ENCODE measurements at places on chromosomes 3 and 15.
A peak's percentile ranks its signal among the peaks of the same experiment; 100 is the strongest.

- no peak for DNase-seq
These were observed 24.0 kb downstream of the IGSF10 start for GRCh38 chr3:151436675-151437446.

DNA sequence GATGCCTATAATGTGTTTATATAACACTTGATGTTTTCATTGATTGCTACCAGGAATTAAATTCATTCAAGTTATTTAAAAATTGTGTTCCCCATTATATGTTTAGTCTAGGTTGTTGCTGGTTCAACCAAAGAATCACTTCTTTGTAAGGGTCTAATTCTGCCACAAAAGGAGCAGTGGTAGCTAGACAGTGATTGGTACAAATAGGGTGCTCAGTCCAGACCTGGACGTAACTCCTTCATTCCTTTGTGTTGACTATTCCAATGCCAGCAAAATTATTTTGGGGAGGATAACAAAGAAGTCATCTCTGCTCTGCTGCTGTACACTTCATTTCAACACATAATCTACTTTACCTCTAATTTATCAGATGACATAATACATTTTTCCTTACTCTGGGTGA is 1.2 kb downstream of the CHMP2B start:
- DNase-seq = no peak

DNA sequence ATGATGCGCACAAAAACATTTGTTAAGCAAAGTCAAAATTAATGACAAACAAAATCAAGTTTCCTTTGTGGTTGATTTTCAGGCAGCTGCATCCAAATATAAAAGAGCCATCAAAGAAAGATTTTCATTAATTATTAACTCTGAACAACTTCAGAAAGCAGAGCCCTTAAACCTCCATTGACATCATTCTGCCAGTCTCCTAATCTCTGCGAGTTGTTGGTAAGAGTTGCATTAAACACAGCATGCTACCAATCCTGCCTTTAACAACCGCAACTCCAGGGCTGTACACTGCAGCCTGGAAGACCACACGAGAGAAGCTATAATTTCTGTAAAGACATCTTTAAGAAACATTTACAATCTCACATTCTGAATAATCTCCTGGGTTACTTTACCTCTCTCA is 204.6 kb downstream of the NR2F2 start:
- DNase-seq = no peak

DNA sequence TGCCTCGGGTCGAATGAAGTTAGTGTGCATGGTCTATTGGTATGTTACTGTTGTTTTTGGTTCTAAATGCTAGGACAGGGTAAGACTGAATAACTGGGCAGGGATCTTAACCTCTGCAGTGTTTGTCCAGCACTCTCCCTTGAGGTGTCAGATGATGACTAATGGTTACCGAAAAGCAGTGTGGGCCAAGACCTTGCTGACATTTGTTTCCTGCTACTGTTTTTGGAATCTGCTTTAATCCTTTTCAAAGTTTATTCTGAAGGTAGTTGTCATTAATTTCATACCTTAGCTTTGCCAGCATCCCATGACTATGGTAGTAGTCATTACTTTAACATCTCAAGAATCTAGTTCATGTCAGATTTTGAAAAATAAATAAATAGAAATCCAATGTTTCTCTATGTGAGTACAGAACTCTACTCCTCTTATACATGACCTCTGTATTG is 117.0 kb downstream of the P3H2 start:
- no peak for DNase-seq

DNA sequence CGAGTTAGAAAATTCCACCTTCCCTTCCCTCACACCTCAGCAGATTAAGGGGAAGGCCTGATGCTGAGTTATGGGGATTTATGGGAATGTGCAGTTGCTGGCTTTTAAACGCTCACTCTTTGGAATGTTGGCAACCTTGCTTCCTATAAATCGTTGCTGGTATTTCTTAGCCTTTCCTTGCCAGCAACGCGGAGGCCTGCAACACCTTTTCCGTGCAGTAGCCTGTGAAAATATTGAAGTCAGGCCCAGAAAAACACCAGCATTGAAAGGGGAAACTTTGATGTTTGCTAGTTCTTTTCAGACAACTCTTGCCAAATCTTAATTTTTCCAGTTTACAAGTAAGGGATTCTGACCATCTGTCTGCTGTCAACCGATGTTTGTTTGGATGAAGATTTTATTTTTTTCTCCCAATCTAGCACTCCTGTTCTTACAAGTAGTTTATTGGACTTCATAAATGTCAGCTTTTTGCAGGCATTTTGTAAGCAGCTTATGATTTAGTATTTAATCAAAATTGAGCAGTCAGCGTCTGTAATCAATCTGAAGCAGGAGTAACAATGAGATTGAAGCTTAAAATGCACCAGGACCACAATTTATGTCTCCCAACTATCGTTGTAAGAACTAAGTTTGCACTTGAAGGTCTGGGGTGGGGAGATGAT is 251.0 kb downstream of the RPLP1 start:
- DNase-seq = no peak

DNA sequence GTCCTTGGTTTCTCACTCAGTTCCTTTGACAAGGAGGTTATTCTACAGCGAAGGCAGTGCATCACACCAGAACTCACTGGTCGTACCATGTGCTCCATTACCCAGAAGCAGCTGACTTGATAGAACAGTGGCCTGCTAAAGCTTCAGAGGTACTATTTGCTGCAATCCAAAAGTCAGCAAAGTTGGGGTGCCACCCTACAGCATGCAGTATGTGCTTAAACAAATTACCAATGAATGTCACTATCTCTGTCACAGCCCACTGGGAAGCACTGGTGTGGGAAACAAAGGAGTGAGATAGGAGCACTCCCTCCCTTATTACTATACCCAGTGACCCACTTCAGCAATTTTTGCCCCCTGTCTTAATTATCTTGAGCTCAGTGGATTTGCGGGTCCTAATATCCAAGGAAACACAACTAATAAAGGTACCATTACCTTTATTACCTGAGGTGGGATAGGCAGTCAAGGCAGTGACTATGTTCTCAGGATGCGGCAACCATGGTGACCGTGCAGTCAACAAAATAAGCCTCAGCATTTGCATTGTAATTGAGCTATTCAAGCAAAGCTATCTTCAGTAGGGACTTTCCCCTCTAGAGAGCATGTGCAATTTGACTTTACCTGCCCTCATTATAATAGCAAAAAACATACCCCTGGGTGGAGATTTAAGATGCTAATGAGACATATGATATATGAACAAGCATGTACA is 199.4 kb downstream of the OCA2 start:
- DNase-seq = no peak

GRCh38 chr3:27252646-27253045 is 116.5 kb downstream of the NEK10 start:
- no peak for DNase-seq

GRCh38 chr3:136305879-136306278 is 55.7 kb downstream of the PCCB start:
- no peak for DNase-seq

DNA sequence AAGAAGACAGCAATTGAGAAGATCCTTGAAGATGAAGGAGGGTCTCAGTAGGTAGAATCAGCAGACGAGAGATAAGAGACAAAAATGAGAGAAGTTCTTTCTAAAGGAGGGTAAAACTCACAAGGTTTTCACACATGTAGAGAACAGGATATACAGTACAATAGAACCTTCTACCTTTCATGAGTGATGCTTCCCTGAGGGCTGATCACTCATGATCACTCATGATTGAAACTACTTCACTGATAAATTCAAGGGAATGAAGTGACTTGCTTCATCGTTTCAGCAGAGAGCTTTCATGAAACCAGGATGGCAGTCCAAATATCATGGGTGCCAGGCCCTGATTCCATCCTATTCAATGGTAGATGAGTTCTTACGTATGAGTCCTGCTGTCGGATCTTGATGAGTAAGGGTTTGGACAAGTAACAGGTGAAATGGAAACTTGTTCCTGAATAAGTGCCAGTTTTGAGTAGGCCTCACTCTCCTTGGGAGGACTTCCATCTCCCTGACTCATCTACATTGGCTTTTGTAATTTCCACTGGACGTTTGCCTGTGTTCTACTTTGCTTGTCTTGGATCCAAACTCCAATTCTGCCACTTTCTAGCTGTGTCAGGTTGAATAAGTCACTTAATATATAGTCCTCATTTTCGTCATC is 9.6 kb upstream of the CLDN16 start:
- DNase-seq = no peak

DNA sequence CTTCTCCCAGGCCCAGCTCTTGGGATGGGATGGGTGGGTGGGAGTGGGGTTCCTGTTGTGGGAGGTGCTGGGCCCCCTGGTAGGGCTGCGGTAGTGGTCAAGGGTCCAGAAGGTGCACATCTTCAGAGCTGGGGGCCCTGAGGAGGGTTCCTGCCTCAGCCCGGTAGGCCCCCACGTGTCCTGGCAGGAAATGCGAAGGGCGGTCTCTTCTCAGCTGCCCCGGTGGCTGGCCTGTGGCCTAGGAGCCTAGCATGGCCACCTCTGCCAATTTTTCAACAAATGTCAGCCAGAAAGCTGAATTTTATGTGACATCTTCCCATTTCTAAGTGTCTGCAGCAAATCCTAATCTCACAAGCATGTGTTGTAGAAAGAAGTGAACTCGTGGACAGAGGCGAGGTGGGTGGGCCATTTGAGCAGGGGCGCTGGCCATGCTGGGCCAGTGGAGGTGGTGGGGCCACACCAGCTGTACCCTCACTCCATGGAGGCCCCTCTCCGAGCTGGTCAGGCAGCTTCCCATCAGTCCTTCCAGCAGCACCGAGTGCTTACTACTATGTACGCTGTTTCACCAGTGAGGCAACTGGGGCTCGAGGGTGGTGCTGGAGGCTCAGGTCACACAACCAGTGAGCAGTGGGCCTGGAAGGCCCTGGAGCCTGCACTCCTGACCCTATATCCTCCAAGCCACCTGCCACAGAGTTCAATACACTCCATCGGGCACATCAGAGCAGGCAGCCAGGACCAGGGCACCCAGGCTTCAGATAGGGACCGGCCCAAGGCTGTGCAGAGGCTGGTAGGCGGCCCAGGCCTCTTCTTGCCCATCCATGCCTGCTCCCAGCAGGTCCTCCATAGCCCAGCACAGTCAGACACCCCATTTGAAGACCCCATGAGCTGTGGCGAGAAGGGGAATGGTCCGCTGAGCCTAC is 23.2 kb downstream of the FBLN2 start:
- no peak for DNase-seq

DNA sequence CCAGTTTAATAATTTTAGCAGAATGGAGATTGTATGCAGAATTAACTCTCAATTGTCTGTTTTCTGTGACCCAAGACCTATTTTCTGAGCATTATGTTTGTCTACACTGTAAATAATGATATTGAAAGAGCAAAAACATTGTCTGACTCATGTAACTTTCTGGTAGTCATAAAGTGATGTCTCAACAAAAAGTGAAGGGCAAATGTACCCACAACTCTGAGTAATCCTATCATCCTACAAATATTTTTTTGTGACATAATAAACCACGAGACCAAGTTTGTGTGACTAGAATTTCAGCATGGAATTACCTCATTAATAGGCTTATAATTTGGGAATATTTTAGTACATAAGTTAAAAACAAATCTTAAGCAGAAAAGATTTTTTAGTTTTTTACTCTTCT is 15.4 kb upstream of the ABHD10 start:
- no peak for DNase-seq

DNA sequence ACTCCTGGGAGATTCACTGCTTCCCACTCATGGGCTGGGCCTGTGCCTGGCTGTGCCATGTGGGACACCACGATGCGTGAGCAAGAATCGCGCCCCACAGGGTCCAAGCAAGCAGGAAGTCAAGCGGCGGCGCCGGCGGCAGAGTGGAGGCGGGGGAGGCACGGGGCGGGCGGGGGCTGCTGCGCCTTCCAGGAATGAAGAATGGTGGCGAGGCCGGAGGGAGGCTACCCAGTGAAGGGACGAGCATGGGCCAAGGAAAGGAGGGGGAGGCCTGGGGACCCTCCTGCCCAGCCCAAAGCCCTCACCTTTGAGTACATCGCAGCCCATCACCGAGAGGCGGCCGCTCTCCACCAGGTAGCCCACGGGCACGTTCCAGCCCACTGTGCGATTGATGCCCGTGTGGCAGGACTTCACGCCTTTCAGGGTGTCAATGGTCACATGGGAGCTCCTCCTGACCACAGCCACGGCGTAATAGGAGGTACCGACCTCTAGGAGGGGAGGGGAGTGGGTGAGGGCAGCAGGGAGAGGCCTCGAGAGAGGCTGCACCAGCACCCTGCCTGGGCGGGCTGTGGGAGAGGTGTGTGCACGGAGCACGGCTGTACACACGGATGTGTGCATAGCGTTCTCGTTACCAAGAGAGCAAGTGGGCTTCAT is 5.5 kb downstream of the MELTF start:
- no peak for DNase-seq

DNA sequence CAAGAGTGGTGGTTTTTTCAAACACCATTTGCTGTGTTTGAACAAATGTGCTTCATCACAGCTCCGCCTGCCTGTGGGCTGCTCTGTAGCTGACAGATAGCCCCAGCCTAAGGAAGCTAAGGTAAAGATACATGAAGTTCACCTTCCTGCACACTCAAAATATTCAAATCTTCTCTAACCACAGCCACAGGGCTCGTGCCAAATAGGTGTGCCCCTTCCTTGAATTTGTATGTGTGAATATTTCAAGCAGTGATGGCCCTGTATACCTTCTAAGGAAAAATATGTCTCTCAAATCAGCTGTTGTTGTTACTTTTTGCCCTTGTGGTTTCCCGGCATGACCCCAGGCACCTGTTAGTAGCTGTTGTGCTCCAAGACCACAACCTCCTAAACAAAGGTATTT is 92.8 kb downstream of the CCNL1 start:
- no peak for DNase-seq

DNA sequence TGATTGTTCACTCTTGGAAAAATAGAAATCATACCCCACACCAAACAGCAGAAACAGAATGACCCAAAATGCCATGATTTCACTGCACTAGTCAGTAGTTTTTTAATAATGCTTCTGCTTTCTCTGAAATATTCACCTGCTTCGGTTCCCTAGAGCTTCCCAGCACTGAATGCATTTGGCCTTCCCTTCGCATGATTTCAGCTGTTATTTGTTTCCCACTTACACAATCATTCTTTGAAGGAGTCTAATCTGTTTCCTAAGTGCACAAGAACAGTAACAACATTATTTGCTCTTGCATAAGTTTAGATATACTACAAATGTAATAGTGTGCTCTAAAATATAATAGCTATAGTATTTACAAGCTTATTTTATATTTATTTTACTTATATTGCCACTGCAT is 178.7 kb downstream of the STAC start:
- no peak for DNase-seq

DNA sequence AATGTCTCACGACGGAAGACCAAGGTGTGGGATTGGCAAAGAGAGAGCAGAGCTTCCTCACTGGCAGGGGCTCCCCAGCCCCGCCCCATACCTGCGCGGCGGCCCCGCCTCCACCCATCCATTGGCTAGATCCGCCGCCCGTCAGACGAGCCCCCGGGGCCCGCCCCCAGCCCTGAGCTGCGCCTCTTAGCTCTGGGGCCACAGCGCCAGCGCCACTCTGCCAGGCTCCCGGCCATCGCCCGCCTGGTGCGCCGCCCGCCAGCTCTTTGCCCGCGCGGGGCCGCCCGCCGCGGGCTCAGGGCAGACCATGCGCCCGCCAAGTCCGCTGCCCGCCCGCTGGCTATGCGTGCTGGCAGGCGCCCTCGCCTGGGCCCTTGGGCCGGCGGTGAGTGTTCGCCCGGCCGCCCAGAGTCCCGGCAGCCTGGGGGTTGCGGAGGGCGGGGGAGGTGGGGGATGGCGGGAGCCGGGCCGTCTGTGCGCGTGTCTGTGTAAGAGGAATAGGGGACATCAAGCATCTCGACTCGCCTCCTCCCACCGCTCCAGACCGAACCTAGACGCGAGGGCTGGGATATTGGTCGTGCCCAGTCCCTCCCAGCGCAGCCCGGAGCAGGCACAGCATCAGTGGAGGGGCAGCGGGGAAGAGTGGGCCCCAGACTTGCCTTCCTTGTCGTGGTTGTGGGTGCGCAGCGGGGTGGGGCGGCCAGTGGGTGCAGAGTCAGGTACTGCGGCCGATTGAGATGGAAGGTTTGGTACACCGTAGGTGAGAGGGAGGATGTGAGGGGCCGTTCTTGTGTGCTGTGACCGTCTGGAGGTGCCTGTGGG is at the start of gene VIPR1:
Gene VIPR1 (plus strand): TSS at position 215 of the 822 bp plus-strand sequence. CDS start 93 bp downstream, at position 308.
- DNase-seq = peak; percentile 9

Data from SK-N-DZ (cell line).